NCI-H69 (cell line): ENCODE measurements at places on chromosomes 13 and 19.

DNA sequence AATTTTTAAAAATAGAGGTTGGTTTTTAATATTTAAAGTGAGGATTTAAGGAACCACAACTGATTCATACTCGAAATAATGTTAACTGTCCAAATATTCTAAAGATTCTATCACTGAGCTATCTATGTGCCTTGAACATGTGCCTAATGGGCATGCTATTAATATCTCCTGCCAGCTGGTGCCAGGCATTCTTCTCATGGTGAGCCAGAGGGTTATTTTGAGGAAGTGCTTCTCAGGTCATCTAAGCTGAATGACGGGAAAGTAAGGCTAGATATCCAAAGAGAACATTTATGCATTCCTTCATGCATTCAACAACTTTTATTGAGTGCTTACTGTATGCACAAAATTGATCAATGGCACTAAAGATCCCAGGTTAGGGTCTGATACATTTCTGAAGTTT is 138.2 kb downstream of the PIBF1 start:
- DNase-seq = no peak

- DNase-seq = peak; percentile 87
These were observed 5.1 kb upstream of the MKNK2 start for GRCh38 chr19:2055931-2056836.

GRCh38 chr13:114105521-114106225 is 26.8 kb downstream of the RASA3 start:
- DNase-seq = no peak

DNA sequence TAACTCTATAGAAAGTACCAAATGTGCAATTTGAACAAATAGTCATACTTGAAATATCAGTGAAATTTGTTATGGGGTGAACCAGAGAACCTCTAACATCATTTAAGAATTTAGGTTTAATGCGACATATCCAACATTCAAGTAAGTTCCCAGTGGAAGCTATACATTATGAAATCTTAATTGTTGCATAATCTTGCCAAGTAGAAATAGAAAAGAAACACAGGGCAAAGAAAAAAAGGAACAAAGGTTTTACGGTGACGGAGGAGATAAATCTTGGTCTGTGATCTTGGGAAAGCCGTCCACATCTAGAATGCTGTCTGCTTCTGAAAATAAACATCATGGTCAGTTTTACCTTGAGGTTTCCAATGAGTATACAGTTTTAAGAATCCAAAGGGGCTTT is 445.7 kb downstream of the RFC3 start:
- DNase-seq = no peak

DNA sequence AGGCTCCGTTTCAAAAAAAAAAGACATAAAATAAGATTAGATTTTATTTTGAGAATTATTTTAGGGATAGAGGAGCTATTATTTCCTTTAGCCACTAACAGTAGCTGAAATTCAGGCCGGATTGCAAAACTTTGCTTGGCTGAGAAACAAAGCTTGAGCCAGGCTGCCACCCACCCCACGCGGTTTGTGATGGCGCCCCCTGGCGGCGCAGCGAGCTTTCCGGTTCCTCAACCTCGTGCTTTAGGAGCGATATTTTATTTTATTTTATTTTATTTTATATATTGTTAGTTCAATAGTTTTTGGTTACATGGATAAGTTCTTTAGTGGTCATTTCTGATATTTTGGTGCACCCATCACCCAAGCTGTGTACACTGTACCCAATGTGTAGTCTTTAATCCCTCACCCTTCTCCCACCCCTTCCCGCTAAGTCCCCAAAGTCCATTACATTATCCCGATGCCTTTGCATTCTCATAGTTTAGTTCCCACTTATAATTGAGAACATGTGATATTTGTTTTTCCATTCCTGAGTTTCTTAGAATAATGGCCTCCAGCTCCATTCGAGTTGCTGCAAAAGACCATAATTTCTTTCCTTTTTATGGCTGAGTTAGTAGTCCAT is 19.8 kb upstream of the CEACAM4 start:
- DNase-seq = peak; percentile 32

- DNase-seq = peak; percentile 47
These were observed 34.4 kb downstream of the CCDC70 start for GRCh38 chr13:51895906-51896888.

GRCh38 chr13:102869948-102870676 is 24.3 kb downstream of the ERCC5 start:
- DNase-seq = no peak

DNA sequence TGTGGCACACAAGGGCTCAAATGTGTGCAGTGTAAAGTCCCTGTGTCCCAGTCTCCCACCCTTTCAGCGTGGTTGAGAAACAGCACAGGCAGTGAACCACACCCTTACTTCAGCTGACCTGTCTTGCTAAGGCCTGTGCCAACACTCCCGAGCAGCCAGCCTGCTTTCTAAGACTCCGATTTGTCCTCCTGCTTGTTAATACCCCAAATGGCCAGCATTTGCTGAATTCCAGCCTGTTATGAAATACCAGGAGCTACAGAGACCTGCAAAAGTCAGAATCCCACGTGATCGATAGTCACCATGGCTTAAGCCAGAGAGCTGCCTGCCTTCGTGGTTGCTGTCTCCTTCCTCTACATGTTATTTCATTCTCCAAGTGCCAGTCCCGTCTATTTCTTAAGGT is 200.5 kb downstream of the FGF9 start:
- no peak for DNase-seq

GRCh38 chr13:96849091-96849490 is 145.2 kb downstream of the OXGR1 start:
- no peak for DNase-seq

DNA sequence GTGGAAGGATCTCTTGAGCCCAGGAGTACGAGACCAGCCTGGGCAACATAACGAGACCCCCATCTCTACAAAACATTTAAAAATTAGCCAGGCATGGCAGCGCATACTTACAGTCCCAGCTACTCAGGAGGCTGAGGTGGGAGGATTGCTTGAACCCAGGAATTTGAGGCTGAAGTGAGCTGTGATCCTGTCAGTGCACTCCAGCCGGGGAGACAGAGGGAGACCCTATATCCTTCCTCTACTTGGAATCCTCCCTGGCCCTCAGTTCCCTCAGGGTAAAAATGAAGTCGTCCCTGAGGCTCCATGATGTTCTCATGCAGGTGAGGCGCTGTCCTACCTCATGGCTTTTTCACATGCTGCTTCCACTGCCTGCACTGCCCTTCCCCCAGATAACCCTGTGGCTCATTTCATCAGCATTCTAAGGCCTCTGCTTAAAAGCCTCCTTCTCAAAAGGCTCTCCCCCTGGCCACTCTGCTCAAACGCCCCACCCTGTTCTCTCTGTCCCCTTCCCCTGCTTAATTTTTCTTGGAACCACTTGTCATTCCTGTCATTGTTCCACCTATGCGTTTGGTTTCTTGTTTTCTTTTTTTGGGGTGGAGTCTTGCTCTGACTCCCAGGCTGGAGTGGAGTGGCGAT is 19.2 kb downstream of the DNM2 start:
- no peak for DNase-seq

GRCh38 chr19:56660381-56661107 is 11.0 kb downstream of the ZNF835 start:
- peak; percentile 45 for DNase-seq

DNA sequence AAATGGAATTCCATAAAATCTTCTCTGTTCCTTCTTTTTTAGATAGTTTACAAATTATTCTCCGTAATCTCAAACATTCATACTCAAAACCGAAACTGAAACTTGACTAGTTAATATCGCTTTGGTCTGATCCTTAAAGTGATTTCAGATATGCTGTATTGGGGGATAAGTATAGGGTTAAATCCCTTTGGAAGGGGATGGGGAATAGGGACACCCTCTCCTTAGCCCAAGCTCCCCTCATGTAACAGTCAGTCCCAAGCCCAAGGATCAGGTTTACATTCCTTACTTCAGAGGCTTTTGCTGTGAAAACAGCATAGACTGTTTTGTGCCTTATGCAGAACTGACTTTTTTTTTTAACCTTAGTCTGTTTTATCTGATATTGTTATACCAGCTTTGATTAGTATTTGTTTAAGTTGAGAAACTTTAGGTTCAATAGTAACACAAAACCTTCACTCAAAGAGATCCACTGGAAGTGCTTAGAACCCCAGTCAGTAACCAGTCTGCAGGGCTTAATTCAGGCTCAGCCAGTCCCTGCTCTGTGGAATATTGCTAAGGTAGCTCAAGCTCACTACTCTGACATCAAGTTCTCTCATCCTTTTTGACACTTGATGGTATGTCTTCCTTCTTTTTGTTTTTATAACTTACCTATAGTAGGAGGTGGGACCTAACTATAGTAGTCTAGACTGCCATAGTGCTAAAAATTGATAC is 10.5 kb downstream of the CDADC1 start:
- no peak for DNase-seq

DNA sequence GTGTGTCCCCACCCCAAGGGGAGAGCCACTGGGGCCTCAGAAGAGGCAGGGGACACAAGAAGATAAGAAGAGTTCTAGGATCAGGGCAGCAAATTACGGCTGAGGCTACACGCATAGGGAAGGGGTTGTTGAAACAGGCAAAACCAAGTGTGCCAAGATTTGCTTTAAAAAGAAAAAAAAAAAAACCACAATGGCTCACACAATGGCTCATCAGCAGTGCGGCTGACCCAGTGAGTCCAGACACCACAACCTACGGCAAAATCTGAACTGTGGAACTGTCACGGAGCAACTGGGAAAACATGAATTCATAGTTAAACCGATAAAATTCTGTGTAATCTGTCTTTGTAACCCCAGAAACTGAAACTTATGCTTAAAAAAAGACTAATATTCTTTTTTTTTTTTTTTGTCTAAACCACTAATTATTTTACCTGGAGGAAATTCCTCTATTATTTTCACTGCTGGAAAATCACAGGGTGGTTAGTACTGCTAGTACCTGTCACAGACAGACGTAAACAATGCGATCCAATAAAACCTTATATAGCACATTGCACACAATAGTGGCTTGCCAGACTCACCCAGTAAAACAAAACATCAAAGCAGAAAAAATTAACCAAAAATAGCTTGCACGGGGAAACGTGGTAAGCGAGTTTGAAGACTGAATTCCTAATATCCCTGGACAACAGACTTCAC is 325.4 kb upstream of the TSHZ3 start:
- no peak for DNase-seq

- DNase-seq = no peak
These were observed 8.2 kb downstream of the RAB11B start for GRCh38 chr19:8398311-8398771.

DNA sequence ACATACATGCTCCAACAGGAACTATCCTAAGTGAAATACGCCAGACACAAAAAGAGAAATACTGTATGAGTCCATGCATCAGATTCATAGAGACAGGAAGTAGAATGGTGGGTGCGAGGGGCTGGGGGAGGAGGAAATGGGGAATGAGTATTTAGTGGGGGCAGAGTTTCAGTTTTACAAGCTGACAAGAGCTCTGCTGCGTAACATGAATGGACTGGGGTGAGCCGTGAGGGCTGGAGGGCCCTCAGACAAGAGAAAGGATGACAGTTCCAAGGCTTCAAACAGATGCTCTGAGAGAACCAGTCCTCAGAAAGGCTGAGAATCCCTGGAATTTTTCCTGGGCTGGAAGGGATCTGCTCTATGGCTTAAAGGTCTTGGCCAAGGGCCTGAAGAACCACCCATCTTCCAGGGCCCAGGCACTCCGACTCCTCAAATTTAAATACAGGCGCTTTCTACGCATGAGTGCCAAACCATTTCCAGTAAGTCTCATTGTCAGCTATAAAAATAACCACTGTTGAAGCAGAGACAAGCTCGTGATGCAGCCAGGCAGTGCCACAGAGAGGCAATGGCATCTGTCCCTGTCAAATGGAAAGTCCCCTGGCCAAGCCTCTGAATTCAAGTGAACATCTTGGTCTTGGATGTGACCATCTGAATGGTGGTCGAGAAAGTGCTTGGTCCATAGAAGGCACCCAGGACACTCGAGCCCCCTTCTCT is 17.5 kb downstream of the KLF2 start:
- DNase-seq = no peak

- no peak for DNase-seq
These were observed 7.0 kb downstream of the ZNF737 start for GRCh38 chr19:20558571-20558970.

- no peak for DNase-seq
These were observed 14.3 kb upstream of the ZNF554 start for GRCh38 chr19:2805261-2805900.
